ENCODE measurements at places on chromosomes 4 and X. TPM values are rescaled to one million over a fixed set of nuclear protein-coding genes. Genes with fewer than 3 reads are reported as not detected.

GRCh38 chrX:29728639-29729038 lies 486.7 kb upstream of the MAGEB2 start:
- no peak overlapping the region for H3K27ac ChIP-seq
- H3K36me3 ChIP-seq: no peaks in the 10 kb centered on the region
- H3K27me3 ChIP-seq: no peaks in the 10 kb centered on the region
- peaks cover 11% of the 10 kb centered on the region for H3K4me1 ChIP-seq
- DNase-seq: no peak
- H3K4me3 ChIP-seq: no peak overlapping the region

DNA sequence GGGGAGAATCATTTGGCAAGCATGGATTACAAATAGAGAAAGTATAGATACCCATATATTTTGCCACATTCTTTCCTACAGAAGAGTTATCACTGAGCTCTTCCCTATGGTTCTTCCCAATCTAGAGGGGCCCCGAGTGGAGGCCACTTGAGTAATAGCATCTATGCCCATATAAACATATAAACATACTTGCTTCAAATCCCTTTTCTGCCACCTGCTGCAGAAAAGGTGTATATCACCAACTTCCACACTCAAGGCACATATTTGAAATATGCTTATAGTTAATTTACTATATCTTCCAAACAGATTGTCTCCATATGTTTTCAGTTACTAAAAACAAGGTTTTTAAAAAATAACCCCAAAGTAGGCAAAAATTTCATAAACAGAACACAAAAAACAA lies 642.8 kb upstream of the DIPK2B start:
- no peak overlapping the region for H3K27ac ChIP-seq
- no peak for DNase-seq
- no peaks in the 10 kb centered on the region for H3K4me1 ChIP-seq
- peaks cover 11% of the 10 kb centered on the region for H3K36me3 ChIP-seq
- H3K4me3 ChIP-seq: no peak overlapping the region

DNA sequence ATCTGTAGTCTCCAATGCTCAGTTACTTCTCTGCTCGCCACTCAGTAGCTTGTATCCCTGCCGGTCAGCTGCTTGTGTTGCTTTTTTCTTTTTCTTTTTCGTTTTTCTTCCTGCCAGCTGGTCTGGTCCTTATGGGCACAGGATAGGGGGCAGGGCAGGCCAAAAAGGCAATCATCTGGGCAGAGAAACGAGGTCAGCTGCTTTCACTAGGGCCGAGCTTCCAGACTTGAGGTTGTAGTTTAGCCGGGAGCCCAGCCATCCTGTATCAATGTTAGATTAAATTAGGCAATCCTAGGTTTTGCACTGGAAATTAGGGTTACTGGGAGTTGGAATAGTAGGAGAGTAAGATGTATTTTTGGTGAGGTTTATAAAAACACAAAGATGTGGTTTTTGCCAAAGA lies 3.4 kb downstream of the ARSF start:
- no peak for DNase-seq
- no peaks in the 10 kb centered on the region for H3K4me1 ChIP-seq
- no peaks in the 10 kb centered on the region for H3K27me3 ChIP-seq
- H3K4me3 ChIP-seq: no peak overlapping the region

GRCh38 chr4:97103252-97103651 lies 1040.0 kb downstream of the STPG2 start:
- no peaks in the 10 kb centered on the region for H3K36me3 ChIP-seq
- H3K4me1 ChIP-seq: no peaks in the 10 kb centered on the region
- H3K4me3 ChIP-seq: no peak overlapping the region
- no peak for DNase-seq

DNA sequence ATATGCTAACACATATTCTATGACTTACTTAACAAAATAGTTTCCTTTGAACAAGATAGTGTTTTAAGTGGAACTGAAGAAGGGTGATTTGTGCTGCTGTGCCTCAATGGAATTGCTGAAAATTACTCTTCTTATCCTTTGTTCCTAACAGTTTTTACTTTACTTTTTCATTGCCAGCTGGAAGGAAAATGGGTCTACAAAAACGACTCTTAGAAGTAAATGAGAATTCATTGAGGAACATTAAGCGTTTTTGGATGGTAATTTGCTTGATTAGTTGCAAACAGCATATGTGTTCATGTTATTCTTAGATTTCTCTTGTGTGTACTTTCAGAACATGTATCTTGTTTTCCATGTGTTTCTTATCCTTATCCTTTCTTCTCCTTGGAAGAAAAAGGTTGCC lies 170.4 kb upstream of the VEGFC start:
- no peaks in the 10 kb centered on the region for H3K36me3 ChIP-seq
- DNase-seq: no peak
- H3K4me3 ChIP-seq: no peak overlapping the region
- H3K27ac ChIP-seq: no peak overlapping the region
- H3K27me3 ChIP-seq: no peaks in the 10 kb centered on the region

DNA sequence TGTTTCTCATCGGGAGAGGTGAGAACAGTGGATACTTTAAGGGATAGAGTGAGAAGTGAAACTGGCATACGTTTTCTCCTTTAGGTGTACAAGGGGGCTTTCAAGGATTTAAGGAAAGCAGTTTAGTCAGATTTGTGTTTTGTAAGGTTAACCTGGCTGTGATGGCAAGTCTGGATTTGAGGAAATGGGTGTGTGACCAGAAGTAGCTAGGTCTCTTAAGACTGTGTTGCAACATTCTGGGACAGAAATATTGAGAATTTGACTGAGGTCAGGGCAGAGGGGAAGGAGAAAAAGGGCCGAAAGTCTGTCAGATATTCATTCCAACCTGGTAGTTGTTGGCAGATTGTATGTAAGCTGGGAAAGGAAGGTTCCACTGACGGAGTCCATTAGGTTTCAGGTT lies 10.4 kb upstream of the GABRE start:
- no peak overlapping the region for H3K4me3 ChIP-seq
- no peak for DNase-seq
- no peaks in the 10 kb centered on the region for H3K4me1 ChIP-seq

- no peaks in the 10 kb centered on the region for H3K36me3 ChIP-seq
- no peak for DNase-seq
- no peak overlapping the region for H3K27ac ChIP-seq
- no peak overlapping the region for H3K4me3 ChIP-seq
Observed at GRCh38 chr4:47239649-47240048, 208.3 kb downstream of the GABRB1 start.

GRCh38 chr4:167775375-167775774 lies 317.0 kb upstream of the ANXA10 start:
- no peak overlapping the region for H3K4me3 ChIP-seq
- DNase-seq: no peak
- H3K27me3 ChIP-seq: no peaks in the 10 kb centered on the region

DNA sequence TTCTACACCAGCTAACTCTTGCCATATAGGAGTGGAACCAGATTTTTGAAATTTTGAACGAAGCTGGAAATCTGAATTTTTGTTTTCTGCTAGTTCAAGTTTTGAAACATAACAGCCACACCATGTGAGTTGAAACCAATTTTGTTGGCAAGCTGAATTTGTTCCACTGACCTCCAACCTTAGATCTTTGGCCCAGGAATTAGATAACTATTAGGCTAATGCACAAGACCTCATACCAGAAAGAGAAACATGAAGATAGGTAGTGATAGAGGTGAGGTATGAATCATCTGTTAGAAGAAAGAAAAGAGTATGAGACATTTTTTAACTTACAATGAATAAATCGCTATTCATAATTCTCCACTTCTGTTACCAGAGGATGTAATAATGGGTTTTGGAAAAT lies 76.8 kb upstream of the ACSL1 start:
- no peaks in the 10 kb centered on the region for H3K27me3 ChIP-seq
- no peak overlapping the region for H3K4me3 ChIP-seq
- H3K27ac ChIP-seq: no peak overlapping the region
- DNase-seq: no peak
- no peaks in the 10 kb centered on the region for H3K36me3 ChIP-seq
- H3K4me1 ChIP-seq: no peaks in the 10 kb centered on the region

- H3K27ac ChIP-seq: no peak overlapping the region
- no peaks in the 10 kb centered on the region for H3K27me3 ChIP-seq
- H3K4me3 ChIP-seq: no peak overlapping the region
Observed at GRCh38 chrX:135213200-135213844, 38.5 kb upstream of the ETDA start.

DNA sequence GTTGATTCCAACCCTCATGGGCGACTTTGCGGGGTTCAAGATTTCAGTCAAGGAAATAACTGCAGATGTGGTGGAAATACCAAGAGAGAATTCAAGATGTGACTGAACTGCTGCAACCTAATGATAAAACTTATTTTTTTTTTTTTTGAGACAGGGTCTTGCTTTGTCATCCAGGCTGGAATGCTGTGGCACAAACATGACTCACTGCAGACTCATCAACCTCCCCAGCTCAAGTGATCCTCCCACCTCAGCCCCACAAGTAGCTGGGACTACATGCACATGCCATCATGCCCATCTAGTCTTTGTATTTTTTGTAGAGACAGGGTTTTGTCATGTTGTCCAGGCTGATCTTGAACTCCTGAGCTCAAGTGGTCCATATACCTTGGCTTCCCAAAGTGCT lies 19.5 kb upstream of the WDFY3 start:
- H3K4me1 ChIP-seq: no peaks in the 10 kb centered on the region
- no peaks in the 10 kb centered on the region for H3K36me3 ChIP-seq
- H3K27me3 ChIP-seq: no peaks in the 10 kb centered on the region
- no peak overlapping the region for H3K27ac ChIP-seq
- DNase-seq: no peak
- H3K4me3 ChIP-seq: no peak overlapping the region

DNA sequence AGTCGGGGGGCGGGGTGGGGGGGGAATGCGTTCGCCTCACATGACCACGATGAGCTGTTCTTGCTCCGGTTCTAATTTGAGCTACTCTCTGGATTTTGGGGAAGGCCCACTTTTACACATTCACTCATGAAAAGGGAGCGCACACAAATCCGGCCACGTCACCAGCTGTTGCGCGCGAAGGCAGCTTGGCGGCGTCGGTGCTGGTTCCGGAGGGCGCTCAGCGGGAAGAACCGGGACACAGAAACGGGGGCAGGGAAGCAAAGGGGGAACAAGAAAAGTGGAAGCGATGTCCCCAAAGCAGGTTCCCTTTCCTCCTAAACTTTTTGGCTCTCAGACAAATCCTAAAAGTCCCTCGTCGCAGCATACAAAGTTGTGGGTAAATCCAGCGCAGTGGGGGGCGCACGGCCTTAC lies 605 bp downstream of the ANXA5 start:
- H3K27ac ChIP-seq: no peak overlapping the region
- peak; percentile 44 for DNase-seq
- H3K36me3 ChIP-seq: no peaks in the 10 kb centered on the region
- peak overlapping the region; percentile 86 for H3K4me3 ChIP-seq
- H3K4me1 ChIP-seq: peaks cover 9% of the 10 kb centered on the region

TMPRSS11D gene
- total RNA-seq: not detected

SLC25A14 gene
- total RNA-seq: 19.2 TPM

DNA sequence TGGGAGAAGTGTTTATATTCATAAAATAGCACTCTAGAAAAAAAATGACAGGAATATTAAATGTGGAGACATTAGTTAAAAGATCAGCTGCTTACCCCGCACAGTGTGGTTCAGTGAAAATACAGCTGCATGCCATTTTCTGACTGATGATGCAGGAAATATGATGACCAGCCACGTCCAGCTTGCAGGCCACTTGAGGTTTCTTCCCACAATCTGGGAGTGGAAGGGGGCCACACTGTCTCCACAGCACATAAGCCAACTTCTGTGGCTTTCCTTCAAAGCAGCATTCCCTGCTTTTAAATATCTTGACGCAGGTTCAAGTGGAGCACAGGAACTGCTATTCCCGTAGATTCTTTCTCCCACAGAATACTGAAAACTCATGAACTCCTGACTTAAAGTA lies 173.4 kb upstream of the GALNT7 start:
- H3K36me3 ChIP-seq: no peaks in the 10 kb centered on the region
- H3K27ac ChIP-seq: no peak overlapping the region
- DNase-seq: no peak
- no peak overlapping the region for H3K4me3 ChIP-seq

- no peaks in the 10 kb centered on the region for H3K27me3 ChIP-seq
- peaks cover 50% of the 10 kb centered on the region for H3K4me1 ChIP-seq
- H3K36me3 ChIP-seq: no peaks in the 10 kb centered on the region
- H3K27ac ChIP-seq: no peak overlapping the region
- H3K4me3 ChIP-seq: no peak overlapping the region
Observed at GRCh38 chr4:94534401-94535312, 82.9 kb downstream of the PDLIM5 start.

TRIM60 gene
- total RNA-seq: not detected

- H3K27me3 ChIP-seq: no peaks in the 10 kb centered on the region
- H3K36me3 ChIP-seq: no peaks in the 10 kb centered on the region
- no peak for DNase-seq
- H3K4me3 ChIP-seq: no peak overlapping the region
- peaks cover 39% of the 10 kb centered on the region for H3K4me1 ChIP-seq
Observed at GRCh38 chr4:6957148-6957520, 47.5 kb downstream of the TBC1D14 start.

ARMCX4 gene
- total RNA-seq: 14.1 TPM

DNA sequence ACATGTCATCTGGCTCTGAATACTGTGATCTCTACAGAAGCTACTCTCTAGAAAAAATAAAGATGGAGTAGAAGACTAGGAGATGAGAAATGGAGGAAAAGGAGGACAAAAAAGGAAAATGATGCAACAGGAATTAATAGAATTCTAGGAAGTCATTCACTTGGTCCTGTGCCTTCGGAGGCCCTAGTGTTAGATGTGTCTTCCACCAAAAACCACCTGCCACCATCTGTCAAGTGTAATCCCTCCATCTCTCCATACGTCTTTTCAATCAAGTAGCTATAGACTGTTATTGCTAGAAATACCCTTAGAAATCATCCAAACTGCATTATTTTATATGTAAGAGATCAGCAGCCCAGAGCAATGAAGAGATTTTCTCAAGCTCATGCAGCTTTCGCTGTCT lies 2.9 kb upstream of the RAB41 start:
- DNase-seq: no peak
- no peak overlapping the region for H3K27ac ChIP-seq
- H3K4me1 ChIP-seq: no peaks in the 10 kb centered on the region

DNA sequence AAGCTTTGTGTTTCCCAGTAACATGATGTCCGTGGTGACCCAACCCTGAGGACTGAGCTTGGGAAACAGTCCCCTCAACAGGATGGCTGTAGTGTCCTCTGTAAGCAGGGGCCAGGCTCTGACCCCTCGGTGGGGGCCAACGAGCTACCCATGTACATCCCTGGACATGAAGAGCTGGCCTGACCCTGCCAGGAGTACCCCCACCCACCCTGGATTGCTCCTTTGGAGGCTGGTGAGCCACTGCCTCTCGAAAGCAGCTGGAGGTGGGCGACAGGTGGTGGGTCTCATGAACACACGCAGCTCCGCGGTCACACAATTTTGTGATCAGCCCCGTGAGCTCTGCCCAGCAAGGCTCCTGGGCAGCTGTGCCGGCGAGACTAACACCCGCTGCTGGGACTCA lies 33.5 kb downstream of the NSG1 start:
- no peak overlapping the region for H3K4me3 ChIP-seq
- H3K4me1 ChIP-seq: no peaks in the 10 kb centered on the region
- H3K27me3 ChIP-seq: no peaks in the 10 kb centered on the region
- DNase-seq: no peak
- H3K27ac ChIP-seq: no peak overlapping the region
- H3K36me3 ChIP-seq: no peaks in the 10 kb centered on the region

MAGEE2 gene
- total RNA-seq: not detected

GRCh38 chr4:139560406-139561104 lies 4.5 kb upstream of the SETD7 start:
- peaks cover 54% of the 10 kb centered on the region for H3K27me3 ChIP-seq
- DNase-seq: peak; percentile 49
- no peak overlapping the region for H3K27ac ChIP-seq
- H3K36me3 ChIP-seq: no peaks in the 10 kb centered on the region
- H3K4me3 ChIP-seq: no peak overlapping the region
- peaks cover 17% of the 10 kb centered on the region for H3K4me1 ChIP-seq

CENPE gene
- 55.7 TPM for total RNA-seq

TSPAN5 gene
- total RNA-seq: 31.7 TPM

GAGE13 gene
- not detected for total RNA-seq

LGI2 gene
- total RNA-seq: 0.56 TPM

FAM9B gene
- not detected for total RNA-seq
